ENCODE measurements at places on chromosomes 1 and 21.

DNA sequence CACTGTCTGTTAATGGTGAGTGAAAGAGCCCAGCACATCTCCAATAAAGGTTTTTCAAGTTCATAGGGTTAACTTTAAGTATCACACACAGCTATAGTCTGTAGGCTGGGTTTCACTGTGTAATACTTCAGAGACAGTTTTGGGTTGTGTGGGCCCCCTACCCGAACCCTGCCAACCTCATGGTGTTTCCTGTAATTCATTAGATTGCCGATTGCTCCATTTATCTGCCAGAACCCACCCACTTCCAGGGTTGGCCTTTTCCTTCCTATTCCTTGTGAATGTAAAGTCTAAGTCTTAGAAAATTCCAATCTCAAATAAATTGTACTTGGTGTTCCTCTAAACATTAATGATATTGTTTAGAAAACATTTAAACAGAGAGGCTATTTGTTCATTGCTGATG lies 43.6 kb downstream of the CTTNBP2NL start:
- DNase-seq, result no peak

DNA sequence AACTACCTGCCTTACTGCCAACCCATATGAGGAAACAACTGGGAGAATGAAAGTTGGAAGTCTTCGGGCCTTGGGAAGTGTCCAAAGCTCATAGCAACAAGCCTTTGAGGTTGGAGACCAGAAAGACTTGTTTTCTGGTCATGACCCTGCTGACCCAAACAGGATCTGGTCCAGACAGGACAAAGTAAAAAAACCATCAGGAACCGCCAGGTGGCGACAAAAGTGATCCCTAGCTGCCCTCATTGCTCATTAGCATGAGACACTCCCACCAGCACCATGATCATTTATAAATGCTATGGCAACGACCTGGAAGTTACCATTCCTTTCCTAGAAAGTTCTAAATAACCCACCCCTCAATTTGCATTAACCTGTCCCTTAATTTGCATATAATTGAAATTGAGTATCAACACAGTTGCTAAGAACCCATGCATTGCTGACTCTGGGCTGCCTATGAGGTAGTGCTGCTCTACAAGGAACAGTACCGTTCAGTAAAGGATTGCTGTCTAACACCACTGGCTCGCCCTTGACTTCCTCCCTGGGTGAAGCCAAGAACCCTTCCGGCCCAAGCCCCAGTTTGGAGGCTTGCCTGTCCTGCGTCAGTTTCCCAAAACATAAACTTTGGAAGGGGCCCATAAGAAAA lies 89.0 kb downstream of the URB2 start:
- peak; percentile 63 for DNase-seq

- DNase-seq, result peak; percentile 83
Observed at GRCh38 chr1:184296466-184297243, 90.2 kb upstream of the C1orf21 start.

- no peak for DNase-seq
Observed at GRCh38 chr21:19120591-19120990, 717.0 kb upstream of the TMPRSS15 start.

DNA sequence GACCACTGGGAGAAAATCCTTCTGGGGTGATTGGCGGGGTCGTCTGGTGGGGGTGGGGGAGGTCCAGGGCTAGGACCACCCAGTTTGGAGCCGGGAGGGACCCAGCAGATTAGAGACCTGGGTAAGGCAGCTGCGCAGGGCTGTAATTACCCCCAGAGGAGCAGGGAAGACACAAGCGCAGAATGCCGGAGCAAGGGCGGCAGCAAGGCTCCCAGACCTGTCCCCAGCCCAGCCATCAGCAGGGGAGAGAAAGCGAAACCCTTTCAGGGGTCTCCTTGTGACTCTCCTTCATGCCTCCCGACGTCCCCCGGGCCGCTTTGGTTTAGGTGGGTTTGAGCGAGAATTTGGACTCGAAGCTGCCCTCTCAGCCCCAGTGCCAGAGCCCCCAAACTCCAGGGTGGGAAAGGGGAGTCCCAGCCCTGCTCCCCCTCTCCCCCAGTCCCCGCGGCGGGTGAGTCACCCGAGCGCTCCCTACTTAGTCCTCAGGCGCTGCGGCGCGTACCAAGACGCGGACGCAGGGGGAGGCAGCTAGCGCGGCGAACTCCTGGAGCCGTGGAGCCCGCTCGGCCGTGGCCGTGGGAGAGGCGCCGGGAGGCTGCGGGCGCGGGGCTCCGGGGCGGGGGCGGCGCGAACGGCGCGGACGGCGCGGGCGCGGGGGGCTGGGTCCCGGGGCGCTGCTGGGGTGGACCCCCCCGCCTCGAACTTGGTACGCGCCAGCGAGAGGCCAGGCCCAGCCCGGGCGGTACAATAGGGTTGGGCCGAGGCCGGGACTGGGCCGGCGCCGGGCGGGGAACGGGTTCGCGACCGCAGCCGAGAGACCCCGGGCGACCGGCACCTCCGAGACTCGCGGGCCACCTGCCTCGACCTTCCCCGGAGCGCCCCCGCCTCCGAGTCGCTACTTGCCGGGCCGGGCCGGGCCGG lies at the start of gene MAP7D1:
Gene MAP7D1 (plus strand): TSS at position 753 of the 921 bp plus-strand sequence. CDS start 258 bp downstream, outside the sequence.
- DNase-seq, result peak; percentile 86

DNA sequence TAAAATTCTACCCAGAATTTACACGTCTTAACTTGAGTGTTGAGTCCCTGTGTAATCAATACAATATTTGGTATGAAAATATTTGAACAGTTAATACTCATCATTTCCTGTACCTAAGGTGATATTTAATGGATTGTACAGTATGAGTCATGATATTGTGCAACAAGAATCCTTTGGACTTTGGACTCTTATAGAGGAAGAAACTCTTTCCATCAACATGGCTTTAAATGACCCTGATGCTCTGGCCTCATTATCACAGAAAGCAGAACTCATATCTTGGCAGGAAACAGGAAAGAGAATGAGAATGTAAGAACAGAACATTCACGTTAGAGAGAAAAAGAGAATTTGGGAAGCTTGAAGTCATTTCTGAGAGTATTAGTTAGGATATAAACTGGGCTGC lies 168.8 kb upstream of the B3GALT2 start:
- no peak for DNase-seq

DNA sequence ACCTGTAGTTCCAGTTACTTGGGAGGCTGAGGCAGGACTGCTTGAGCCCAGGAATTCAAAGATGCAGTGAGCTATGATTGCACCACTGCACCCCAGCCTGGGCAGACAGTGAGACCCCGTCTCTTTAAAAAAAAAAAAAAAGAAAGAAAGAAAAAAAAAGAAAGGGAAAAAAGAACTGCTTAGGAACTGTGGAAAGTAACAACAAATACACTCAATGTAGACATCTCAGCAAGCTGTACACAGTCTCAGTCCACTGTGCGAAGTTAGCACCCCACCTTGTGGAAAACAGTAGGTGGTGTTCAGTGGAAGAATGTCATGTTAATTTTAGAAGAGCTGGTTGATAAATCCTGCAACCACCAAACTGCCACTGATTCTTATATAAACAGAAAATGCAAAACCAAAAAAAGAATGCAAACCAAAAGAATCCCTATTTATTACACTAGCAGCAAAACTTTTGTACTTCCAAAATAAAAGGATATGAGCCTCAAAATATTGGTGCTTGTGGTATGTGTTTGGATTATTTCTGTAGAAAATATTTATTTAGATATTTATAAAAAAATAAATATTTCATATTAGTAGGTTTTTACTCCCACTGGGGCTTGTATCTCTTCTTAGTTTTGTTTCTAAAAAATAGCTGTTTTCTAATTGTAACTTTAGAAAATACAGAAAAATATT lies 31.1 kb downstream of the ALG14 start:
- peak; percentile 81 for DNase-seq

- DNase-seq, result no peak
Observed at GRCh38 chr1:200653022-200653462, 16.7 kb downstream of the DDX59 start.

DNA sequence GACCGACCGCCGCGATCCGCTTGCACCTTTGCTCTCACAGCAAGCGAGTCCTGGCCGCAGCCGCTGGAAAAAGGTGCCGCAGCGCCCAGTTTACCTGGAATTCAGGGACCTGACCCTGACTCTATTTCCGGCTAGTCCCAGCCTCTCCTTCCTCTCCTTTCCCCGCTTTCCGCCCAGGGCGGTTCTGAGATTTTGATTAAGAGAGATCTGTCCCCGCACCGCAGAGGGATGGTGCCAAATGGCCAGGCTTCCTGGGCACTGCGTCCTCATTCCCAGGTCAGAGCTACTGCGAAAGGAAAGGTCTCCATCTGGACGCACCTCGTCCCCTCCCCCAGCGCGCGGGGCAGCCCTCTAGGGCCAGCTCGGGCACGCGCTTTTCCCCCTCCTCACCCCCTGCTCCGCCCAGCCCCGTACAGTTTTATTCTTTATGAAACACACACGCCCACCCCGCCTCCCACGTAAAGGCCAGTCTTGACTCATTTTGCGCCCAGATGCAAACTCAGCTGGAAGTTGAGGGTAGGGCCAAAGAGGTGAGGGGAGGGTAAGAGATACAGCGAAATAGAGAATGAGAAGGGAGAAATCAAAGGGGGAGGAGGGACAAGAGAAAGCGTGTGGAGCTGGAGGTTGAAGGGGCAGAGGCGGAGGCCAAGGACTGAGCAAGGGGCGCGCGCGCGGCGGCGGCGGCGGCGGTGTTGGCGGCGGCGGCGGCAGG lies 411.8 kb upstream of the ESRRG start:
- no peak for DNase-seq

GRCh38 chr21:30148906-30149305 lies 17.7 kb downstream of the CLDN17 start:
- DNase-seq, result no peak

DNA sequence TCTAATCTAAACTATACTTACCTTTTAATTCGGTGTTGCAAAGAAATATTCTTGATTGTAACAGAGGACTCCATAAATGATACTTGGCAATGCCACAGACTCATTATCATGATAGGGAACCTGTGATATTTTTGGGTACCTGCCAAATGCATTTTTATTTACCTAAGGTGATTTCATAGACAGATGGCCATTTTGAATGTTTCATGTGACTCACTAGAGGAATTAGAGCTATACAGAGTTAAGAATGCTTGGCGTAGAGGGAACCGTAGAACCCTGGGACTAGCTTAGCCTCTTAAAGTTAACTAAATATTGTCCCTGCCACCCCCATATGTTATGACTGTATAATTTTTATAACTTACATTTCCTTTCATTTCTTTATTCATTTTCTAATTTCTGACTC lies 136.1 kb downstream of the DISP1 start:
- no peak for DNase-seq

DNA sequence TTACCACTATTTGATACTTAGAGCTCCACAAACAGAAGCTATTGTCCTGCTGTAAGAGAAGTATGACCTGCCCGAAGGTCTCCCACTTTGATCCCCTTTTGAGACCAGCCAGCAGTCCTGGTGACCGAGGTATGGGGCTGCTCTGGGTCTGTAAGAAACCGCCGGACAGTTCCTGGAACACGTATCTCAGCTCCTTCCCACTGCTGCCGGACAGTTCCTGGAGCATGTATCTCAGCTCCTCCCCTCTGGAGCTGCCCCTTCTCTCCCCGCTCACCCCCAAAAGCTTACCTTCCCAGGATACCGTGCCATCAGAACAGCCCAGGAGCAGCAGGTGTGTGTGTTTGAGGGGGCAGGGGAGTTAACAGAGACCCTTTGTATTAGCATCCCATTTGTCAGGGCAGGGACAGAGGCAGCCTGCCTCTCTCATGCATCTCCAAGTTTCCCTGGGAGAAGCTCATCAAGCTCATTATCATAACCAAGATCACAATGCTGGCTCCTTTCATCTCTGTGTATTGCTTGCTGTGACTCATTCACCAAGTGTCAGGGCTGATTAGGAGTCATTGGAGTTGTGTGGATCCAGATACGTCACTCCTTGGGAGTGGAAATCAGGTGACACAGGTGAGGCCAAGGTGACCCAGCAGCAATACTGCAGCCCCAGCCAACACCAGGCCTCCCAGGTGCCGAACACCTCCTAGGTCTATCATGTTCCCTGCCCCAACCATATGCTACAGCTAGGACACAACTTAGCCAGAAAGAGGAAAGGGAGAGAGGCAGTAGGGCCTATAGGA lies 25.3 kb downstream of the OPTC start:
- no peak for DNase-seq

- no peak for DNase-seq
Observed at GRCh38 chr1:175530622-175531375, 212.6 kb downstream of the TNR start.

DNA sequence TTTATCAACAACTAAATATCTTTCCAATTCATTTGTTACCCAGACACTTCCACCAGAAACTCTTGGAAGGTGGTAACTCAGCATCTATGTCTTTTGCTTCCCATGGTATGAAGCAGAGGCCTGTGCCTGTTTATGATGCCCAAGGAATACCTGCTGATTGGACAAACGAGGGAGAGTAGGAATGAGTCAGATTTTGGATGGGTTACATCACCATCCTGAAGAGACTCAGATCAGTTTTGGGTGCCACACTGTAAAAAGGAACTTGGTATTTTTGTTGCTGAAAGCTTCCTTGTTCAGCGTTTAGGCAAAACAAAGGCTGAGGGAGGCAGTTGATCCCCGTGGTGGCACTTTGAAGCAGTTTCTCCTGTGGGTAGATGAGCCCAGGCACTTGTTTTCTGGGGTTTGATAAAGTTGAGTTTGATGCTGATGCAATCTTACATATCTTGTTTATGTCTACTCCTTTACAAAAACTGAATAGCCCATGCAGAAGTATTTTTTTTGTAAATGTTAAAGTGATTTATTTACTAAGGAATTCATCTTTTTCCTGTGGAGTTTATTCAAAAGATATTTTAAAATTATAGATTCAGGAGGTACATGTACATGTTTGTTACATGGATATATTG lies 26.7 kb upstream of the CYP4X1 start:
- no peak for DNase-seq

- no peak for DNase-seq
Observed at GRCh38 chr21:26887251-26887650, 42.0 kb upstream of the ADAMTS1 start.

DNA sequence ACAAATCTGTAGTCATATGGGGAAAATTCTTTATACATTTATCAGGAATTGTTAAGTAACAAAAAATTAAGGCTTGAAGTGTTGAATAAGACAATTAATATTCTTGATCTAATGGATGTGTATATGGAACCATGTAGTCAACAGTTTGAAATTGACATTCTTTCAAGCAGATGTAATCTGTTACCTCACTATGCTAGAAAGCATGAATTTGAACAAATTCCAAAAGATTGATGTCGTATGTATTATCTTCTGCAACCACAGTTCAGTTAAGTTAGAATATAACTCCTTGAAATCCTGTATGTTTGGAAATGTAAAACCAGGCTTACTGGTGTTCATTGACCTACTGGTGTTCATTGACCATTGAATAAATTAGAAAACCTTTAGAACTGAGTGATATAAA lies 16.1 kb downstream of the CCDC18 start:
- no peak for DNase-seq

- DNase-seq, result peak; percentile 71
Observed at GRCh38 chr1:44405031-44405797, at the start of gene RNF220. Gene RNF220 (plus strand): TSS chr1:44405255.

DNA sequence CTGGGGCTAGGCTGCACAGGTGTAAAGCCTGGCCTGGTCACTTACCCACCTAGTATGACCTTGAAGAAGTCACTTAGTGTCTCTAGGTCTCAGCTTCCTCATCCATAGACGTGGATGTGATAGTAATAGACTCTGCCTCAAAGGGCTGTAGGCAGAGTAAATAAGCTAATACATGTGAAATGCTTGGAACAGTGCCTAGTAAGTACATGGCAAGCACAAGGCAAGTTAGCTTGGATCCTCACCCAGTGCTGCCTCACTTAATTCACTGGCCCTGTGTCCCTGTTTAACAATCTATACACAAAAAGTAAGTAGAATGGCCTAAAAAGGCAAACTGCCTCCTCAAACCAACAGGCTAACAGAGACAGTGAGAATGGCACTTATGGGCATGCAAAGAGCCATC lies 167.8 kb downstream of the PIGK start:
- no peak for DNase-seq

- DNase-seq, result no peak
Observed at GRCh38 chr1:25657883-25658760, 41.5 kb downstream of the MAN1C1 start.
